WTC11 (cell line): ENCODE measurements at places on chromosomes 1 and 21.

DNA sequence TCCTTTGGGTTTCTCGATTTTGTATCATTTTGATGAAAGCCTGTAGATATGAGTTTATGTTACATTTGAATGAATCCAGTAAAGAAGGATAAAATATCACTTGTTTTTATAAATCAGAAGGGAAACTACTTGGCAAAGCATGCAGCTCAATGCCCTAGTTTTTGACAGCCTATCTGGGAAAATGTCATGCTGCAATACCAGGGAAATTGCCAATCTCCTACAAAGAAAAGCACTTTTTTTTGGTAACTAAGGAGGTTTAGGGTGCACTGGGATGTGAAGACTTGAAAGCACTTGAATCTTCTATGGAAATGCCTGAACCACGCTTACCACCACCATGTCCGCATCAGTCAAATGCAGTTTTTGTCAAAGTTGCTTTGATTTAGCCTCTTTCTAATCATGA, 446.9 kb upstream of the LRRC7 start:
- DNase-seq, result no peak

DNA sequence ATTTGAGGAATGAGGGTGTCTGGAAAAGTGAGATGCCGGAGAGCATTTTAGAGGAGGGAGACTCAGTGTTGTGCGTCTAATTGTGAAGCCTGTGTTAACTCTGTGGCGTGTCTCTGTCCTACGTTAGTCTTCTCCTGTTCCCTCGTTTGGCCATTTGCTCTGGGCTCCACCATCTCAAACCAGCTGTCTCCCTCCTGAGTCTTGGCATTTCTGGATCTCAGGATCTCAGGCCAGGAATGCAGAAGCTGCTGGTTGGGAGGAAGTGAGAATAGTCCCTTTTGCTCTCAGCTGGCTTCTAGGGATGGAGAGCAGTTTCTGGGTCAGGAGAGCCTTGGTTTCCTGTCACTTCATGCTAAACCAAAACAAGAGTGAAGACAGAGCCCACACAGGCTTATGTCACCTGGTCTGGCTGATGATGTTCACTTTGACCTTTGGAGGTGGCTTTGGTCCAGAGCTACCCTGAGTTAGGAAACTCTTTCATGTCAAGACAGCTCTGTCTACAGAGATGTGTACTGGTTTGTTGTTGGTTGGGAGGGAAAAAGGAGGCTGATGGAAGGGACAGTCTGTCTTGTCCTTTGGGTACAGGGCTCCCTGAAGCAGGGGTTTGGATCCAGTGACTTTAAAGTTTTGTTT, 859 bp downstream of the NFASC start:
- DNase-seq, result no peak

DNA sequence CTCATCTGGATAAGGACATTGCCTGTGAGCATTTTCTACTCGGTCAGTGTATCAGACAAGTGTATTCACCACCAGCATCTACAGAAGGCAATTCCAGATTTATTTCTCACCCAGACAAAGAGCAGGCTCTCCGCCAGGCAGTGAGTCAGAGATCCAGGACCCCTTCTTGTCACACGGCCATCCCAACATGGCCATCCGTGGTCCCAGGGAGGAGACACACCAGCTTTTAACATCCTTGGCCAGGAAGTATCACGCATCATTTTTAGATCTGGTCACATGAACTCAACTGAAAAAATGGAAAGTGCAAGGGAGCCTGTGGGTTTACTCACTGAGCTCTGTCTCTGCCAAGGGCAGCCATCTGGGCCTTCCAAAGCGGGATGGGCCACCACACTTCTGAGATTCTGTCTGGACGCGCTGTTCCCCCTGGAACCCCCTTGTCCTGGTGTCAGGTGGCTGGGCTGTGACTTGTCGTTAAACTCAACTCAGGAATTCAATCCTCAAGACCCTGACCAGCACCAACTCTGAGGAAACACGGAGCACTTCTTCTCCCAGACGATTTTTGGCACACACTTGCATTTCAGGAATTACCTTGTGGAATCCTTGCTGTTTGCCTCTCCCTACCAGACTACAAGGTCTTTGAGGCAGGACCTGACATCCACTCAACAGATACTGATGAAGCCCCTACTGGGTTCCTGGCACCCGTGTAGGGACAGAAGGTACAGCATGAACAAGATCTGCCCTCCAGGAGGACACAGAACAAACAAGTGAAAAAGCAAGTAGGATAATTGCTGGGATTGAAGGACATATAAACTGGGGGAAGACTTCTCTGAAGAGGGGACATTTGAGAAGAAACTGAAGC, 21.6 kb upstream of the CCSAP start:
- no peak for DNase-seq

- no peak for DNase-seq
These were observed 52.1 kb downstream of the ZSCAN20 start for GRCh38 chr1:33524586-33524985.

DNA sequence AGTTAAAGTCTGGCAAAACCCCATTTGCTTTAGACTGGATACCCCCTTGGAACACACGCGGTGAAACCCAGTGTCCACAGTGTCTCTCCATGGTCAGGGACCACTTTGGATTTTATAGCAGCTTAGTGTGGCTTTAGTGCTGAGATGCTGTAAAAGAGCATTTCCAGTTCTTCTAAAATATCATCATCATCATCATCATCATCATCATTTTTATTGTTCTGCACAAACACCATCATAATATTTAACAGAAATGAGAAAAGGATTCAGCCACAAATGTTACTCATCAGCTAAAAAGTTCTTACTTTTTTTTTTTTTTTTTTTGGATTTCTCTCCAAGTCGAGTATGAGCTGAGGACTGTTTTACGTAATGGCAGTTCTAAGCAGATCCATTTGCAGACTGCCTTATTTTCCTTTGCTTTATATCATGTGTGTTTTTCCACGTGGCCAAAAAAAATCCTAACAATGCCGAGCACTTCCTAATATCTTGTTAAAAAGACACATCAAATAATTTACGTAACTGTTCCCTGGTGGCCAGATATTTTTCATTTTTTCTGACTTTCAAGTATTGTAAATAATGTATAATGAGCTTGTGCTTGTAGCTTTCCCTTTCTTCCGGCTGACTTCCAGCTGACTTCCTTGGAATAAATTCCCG, 62.8 kb downstream of the EVA1C start:
- no peak for DNase-seq

- no peak for DNase-seq
These were observed 11.5 kb upstream of the HCRTR1 start for GRCh38 chr1:31605908-31606427.

- DNase-seq, result no peak
These were observed 3.8 kb upstream of the RGS13 start for GRCh38 chr1:192632188-192632587.

DNA sequence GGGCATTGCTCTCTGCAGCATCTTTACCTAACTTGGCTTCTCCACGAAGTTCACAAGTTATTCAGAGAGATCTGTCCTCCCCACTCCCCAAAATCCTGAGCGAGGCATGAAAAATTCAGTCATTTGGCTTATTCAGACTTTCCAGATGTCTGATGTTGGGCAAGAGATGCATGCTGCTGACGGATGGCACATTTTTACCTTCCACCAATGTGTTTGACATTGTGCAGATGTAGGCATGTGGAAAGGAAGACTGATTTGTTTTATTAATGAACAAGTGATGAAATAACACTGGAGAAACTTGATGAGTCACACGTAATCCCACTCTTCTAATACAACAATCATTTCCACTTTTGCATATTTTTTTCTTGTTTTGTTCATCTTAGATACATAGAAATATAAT, 86.7 kb downstream of the C1orf94 start:
- no peak for DNase-seq

- no peak for DNase-seq
These were observed 9.6 kb upstream of the MFN2 start for GRCh38 chr1:11970441-11971185.

DNA sequence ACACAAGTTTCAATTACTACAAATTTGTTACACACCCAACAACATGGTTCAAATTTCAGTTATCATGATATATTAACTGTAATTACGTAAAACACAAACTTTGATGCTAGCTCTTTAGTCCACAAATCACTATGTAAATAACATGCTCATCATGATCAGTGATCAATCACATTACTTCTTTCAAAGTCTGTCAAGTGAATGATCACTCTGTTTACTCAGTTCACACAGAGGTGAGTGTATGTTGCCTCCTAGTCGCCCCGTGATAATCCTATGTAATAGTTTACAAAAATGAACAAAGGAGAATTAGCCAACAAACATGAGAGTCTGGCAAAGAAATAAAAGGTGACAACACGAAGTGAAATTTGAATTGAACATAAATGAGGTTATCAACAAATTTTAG, 14.3 kb downstream of the EDEM3 start:
- no peak for DNase-seq

DNA sequence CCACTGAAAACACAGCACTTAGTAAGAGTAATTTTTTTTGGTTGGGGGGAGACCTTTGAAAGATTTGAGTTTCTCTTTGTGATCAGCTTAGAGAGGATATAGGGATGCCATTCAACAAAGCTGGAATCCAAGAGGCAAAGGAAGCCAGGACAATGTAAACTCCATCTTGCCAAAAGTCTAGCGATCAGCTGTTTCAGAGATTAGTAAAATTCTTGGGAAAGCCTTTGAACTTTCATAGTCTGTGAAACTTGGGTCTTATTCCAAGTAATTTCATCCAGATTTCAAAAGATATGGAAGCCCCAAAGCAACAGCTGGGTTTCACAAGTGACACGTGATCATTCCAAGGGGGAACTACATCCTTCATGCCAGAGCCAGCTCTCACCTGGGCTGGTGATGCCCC, 30.2 kb upstream of the TNR start:
- DNase-seq, result no peak

- no peak for DNase-seq
These were observed 14.4 kb downstream of the BTBD8 start for GRCh38 chr1:92094595-92094994.

GRCh38 chr21:26529526-26529925, 43.6 kb downstream of the CYYR1 start:
- DNase-seq, result no peak

- peak; percentile 66 for DNase-seq
These were observed 18.5 kb downstream of the SH3BP5L start for GRCh38 chr1:248807067-248807737.

DNA sequence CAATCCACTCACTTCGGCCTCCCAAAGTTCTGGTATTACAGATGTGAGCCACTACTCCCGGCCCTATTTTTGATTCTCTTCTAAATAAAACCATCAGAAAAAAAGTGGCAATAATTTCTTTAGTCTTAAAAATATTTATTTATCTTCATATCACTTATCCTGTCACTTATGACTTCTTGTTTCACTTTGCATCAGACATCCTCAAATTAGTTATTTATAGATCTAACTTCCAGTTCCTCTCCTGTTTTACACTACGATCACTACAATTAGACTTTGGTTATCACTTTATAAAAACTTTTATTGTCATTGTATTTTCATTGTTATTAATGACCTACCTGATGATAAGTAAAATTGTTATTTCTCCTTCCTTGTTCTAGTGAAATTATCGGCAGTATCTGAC, 783.4 kb upstream of the BRINP3 start:
- DNase-seq, result no peak

- no peak for DNase-seq
These were observed 15.9 kb upstream of the EPB41 start for GRCh38 chr1:28898405-28898881.

DNA sequence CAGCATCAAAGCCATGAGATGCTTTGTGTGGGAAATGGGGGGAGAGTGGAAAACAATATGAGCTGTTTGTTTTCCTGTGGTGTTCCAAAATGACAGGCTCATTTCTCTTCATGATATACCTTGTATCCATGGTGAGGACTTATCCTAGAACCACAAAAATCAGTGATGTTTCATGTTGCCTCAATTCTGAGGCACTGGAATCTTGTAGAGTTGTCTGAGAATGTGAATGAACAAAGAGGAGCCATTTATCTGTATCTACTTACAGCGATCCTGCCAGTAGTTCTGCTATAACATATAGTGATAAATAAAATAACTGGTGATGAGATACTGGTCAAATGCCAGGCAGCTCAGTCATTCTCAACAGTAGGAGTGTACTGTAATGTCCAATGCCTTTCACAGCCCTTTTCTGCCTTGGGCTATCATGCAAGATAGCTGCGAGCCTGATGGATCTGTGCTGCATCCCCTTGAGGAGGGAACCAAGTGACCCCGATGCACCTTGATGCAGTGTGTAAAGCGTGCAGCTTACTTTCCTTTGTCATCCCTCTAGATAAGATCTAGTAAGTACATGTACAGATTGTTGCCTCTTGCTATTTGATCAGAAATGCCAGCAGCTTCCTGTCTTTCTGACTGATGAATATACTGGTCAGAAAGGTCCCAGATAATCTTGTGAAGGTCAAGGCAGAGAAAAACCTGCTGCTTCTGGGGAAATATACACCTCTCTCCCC, 52.8 kb downstream of the SLC44A3 start:
- no peak for DNase-seq

DNA sequence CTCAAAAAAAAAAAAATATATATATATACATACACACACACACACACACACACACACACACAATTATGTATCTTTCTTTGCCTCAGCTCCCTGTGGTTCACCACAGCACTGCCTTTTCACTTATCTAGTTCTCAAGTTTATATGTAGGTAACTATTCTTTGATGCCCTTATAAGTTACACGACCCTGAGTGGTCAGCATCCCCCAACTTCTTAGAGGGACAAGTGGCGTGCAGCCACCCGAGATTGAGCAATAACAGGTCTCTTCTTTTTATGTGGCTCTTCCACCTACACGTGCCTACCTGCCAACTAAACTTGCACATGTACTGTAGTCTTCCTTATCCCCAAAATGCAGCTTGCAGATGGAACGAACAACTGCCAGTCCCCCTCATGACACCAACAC, 120.8 kb downstream of the GABPA start:
- DNase-seq, result no peak

GRCh38 chr21:25324666-25325065, 282.6 kb downstream of the MRPL39 start:
- no peak for DNase-seq

DNA sequence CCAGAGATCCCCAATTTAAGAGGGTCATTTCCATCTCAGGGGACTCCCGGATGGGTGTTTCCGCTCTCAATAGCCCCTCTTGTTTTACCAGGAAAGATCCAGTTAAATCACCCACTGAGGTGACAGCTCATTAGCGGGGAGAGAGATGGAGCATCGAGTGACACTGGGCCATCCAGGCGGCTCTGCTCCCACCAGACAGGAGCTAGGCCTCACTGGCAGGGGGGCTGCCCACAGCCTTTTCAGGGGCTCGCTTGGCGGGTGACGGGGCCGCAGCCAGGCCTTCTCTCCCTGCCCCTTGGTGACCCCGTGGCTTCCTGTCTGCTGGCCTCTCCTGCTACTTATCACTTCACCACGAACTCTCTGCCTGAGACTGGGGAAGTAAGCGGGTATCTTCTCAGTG, 26.7 kb upstream of the SPSB1 start:
- no peak for DNase-seq

- DNase-seq, result no peak
These were observed at the start of gene SH2D2A for GRCh38 chr1:156816561-156817328. Gene SH2D2A (minus strand): TSS chr1:156816848. CDS start chr1:156816708, 140 bp downstream.

- DNase-seq, result no peak
These were observed 1.3 kb downstream of the FAM20B start for GRCh38 chr1:179026813-179027669.
